Stimulated activated CD4-positive, alpha-beta T cell treated with anti-CD3 and anti-CD28 coated beads, Interleukin-1b, Interleukin-23, amount 100 ng/mL, for 1 hour (primary cell): ENCODE measurements at places on chromosomes 2 and 18.

DNA sequence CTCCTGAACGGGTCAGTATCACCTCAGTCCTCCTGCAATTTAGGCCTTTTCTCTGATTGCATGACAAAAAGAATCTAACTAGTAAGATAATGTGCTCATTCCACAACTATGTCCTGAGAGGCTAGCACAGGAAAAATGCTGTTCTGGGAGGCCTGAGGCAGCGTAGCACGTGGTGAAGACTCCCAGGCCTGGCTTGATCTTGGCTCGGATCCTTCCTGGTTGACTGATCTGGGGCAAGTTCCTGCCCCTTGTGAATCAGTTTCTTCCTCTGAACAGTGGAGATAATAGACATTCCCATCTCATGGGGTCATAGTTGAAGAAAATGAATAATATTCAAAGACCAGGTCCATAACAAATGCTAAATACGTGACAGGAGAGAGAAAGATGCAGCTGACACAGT is 12.3 kb downstream of the FBLN7 start:
- no peak for DNase-seq

DNA sequence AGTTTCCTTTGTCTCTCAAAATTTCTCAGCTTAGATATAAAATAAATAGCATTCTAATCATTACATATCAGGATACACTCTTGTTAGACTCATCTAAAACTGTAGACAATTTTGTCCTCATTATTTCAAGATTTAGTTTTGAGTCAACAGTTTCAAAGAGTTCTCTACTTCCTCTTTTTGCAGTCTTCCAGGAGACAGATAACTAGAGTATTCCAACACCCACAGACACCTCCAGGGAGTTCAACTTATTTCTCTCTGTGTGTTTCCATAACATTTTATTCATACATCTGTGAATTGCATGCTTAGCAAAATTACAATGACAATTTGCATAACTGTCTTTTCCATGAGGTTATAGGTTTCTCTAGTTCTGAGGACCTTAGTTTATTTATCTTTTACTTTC is 166.6 kb upstream of the HNMT start:
- no peak for DNase-seq

DNA sequence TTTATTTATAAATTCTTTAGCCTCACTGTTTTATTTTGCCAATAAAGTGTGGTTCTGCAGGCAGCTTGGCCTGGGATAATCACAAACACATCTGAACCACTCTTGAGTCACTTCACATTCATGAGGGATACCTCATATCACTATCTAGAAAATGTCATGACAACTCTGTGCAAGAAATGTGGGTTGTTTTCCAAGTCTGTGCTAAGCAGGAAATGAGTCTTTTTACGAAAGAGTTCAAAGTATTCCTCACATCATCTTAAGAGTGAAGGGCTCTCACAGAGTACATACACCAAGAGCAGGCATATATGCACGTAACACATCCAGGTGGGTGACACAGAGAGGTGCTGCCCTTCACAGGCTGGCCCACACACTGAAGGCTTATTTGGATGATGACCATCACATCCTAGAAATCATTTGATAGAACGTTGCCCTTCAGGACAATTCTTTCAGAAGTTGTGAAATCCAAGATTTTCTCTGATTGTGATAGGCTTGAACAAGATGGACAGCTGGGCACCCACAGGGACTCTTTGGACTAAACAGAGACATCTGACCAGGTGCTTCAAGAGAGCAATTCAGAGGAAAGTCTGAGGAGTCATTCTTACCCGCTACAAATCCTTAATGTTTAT is 811.1 kb upstream of the LRATD1 start:
- no peak for DNase-seq

- DNase-seq, result no peak
These were observed 231.4 kb downstream of the FAM210A start for GRCh38 chr18:13494871-13495445.

DNA sequence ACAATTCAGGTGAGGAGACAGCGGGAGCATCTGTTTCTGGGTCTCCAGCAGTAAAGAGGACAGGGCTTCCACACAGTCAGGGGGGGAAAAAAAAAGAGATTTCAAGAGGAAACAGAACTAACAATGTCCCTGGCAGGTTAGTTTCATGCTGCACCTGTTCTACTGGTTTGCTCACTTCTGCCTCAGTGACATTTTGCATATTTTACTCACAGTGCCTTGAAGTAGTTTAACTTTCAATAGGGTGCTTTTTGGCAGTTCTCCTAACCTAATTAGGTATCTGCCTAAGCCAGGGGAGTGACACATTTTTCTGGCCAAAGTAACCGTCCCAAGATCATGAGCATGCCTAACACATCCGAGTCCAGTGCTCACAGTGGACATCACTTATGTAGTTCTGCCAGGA is 109.0 kb upstream of the ALK start:
- no peak for DNase-seq

- no peak for DNase-seq
These were observed 41.1 kb downstream of the C1QL2 start for GRCh38 chr2:119117408-119117807.

DNA sequence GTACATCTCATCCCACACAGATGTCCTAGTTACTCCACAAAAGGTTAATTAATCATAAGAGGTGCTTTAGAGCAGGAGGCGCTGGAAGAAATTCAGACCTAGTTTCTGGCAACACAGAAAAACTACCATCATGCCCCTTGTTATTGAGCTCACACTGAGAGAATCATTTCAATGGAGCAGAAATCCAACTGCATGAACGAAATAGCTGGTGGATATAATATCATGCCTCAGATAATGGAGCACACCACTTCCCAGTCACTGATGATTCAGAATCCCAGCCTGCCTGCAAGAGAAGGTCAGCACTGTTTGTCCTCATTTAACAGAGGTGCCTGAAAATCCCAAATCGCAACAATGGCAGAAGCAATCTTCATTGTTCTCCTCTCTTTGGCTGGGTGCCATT is 125.8 kb upstream of the CREB1 start:
- DNase-seq, result no peak
